Lung microvascular endothelial cell (primary cell): ENCODE measurements at places on chromosomes 4 and X.

GRCh38 chr4:175651756-175652310 is 160.2 kb downstream of the GPM6A start:
- no peak for DNase-seq

DNA sequence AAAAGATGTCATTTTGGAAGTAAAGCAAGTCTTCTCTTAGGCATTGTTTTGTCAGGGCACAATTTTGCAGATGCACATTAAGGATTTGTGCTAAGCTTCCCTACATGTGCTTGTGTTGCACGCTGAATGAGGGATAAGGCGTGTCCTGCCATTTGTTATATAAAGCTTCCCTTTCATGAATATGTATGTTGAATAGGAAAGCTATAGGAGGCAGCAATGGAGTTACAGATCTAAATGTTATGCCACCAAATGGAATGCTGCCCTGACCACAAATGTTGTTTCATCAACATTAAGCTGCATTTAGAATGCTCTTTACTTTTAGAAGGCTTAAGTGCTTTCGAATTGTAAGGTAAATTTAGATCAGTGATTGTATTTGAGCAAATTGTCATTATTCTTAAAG is 20.9 kb downstream of the SGMS2 start:
- no peak for DNase-seq

DNA sequence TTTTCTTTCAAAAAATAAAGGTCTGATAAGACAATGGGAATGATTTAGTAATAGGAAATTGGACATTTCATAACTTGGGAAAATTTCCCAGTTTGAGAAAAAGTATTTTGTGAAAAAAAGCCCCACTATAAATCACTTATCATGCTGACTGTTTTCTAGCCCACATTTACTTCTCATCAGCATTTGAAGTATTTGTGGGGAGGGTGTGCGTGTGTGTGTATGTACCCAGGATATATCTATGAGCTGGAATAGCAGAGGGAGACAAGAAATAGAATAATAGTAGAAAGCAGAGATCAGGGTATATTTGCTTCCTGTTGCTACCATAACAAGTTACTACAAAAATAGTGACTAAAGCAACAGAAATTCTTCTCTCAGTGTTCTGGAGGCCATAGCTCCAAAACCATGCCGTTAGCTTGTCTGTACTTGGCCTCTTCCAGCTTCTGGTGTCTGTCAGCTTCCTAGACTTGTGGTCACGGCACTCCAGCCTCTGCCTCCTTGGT is 139.8 kb downstream of the PTTG2 start:
- peak; percentile 86 for DNase-seq

- no peak for DNase-seq
Measured at GRCh38 chr4:2685541-2685940, 70.6 kb downstream of the TNIP2 start.

GRCh38 chr4:109368661-109369060 is 65.0 kb upstream of the SEC24B start:
- no peak for DNase-seq

DNA sequence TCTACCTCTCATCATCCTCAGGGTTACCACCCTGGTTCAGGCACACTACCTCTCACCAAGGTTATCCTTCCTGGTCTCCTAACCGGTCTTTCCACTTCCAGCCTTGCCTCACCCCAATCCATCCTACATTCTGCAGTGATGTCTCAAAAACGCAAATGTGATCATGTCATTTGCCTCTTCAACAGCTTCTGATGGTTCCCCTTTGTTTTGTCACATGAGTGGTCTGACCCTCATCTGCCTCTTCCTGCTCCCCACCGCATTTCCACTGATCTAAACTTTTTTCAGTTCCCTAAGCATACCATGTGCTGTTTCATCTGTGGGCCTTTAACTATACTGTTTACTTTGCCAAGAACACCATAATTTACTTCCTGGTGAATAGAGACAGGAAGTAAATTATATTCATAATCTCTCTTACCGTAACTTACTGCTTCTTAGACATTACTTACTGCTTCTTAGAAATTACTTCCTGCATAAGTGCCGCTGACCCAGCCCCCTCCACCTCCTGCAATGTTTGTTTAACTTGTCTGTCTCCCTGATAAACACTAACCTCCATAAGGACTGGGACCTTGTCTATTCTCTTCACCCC is 27.1 kb upstream of the NSUN7 start:
- peak; percentile 37 for DNase-seq

DNA sequence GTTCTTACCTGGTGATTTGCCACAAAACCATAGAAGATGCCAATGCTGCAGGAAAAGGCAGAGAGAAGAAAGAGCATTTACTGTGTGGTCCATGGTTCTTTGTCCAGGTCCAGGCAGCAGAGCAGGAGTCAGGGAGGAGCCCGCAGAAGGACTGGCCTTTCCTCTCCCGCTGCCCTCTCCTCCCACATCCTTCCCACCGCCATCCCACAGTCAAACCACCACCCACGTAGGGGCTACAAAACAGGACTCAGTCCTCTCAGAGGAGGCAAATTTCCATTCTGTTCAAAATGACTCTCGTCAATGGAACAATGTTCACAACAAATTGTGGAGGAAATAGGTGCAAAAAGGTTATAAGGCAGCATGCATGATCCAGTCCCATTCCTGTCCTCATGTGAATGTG is 58.6 kb downstream of the PROM1 start:
- no peak for DNase-seq

DNA sequence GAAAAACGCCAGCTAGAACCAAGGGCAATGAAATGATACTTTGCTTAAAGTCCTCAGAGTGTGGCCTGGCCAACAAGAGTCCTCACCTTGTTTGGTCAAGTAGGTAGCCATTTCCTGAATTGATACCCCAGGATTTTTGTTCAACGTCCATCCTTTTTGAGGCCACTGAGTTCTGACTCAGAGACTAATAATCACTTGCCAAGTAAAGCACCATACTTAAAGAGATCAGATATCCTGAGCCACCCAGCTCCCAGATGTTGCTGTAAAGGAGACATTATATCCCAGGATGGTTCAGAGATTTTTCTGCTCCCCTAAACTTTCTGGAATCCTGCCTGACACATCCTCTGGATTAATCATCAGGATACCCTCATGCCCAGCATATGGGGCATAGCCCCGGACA is 190.9 kb downstream of the RAP1GDS1 start:
- no peak for DNase-seq

DNA sequence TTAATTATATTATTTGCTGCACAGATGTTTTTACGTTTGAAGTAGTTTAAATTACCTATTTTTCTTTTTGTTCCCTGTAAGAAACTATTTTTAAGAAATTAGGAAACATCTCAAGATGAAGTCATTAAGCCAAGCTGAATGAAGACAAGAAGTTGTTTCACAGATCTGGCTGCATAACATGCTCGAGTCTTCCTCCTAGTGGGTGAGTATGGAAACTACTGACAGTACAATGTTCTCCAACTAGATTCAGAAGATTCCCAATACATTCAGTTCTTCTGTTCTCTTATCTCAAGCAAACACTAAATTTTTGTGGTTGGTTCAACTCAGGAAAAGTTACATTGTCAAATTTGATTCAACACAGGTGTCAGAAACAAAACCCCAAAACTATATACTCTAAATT is 256.8 kb upstream of the VCX start:
- peak; percentile 34 for DNase-seq

- no peak for DNase-seq
Measured at GRCh38 chrX:23511793-23512192, 155.5 kb upstream of the PRDX4 start.

- DNase-seq: no peak
Measured at GRCh38 chrX:10485326-10485725, 135.1 kb downstream of the MID1 start.

DNA sequence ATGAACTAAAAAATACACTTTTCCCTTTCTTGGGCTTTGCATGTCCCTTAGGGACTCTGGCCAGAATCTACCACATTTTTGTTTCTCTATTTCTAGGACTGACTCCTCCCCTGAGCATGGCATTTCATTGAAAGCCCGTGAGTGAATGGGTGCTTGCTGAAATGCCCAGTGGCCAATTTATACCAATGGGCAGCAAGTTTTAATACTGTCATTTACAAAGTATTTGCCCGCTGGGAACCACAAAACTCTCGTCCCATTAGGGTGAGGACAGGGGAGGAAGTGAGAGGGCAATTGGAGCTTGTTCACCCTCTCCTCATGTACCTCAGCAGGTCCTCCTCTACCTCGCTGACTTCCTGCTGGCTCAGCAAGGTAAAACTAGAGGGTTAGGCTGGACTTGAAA is 1.1 kb downstream of the SRPX2 start:
- DNase-seq: no peak

DNA sequence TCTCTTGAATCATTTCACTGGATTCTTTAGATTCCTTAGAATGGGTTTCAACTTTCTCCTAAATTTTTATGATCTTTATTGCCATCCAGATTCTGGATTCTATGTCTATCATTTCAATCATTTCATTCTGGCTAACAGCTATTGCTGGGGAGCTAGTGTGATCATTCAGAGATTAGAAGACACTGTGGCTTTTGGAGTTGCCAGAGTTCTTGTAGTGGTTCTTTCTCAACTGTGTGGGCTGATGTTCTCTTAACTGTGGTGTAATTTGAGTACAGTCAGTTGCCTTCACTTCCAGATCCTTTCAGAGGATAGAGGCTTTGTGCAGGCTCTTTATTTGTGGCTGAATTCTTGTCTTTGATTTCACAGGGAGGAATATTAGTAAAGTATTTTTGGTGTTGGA is 12.1 kb upstream of the CSN2 start:
- no peak for DNase-seq

GRCh38 chr4:149549911-149550310 is 265.7 kb downstream of the IQCM start:
- DNase-seq: no peak

DNA sequence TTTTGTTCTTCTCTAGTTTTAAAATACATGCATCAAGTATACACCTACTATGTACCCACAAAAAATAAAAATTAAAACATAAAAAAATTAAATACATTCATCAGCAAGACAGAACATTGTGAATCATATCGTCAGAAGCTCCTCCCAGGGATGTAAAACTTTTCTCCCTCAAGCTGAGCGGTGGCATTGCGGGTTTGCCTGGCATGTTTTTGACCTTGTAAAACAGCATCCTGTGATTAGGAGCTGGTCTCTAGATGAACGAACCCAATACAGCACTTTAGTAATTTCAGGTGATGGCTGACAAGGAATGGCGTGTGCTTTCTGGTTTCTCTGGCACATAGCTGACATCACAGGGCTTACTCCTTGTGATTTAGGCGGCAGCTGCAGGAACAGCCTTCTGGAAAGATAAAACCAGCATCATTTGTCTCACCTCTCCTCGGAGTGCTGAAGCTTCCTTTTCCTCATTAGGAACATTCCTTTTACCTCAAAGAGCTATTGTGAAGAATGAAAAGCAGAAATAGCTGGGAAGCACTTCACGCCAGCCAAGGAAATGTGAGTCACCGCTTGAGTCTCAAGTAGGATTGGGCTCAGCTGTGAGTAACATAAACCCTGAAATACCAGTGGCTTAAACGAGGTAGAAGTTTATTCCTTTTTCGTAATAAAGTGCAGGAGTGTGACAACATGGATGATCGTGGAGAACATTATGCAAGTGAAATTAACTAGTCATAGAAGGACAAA is 44.3 kb downstream of the NYX start:
- no peak for DNase-seq

DNA sequence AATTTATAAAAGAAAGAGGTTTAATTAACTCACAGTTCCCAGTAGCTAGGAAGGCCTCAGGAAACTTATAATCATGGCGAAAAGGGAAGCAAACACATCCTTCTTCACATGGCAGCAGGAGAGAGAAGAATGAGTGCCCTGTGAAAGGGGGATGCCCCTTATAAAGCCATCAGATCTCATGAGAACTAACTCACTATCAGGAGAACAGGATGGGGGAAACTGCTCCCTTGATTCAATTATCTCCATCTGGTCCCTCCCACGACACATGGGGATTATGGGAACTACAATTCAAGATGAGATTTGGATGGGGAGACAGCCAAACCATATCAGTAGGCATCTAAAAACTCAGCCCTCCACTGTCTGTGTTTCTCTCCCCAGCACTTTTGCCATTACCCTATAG is 22.4 kb downstream of the ANK2 start:
- DNase-seq: no peak

GRCh38 chrX:21802839-21803238 is 36.6 kb upstream of the MBTPS2 start:
- DNase-seq: no peak

- DNase-seq: no peak
Measured at GRCh38 chrX:90883479-90883878, 551.2 kb upstream of the PABPC5 start.

DNA sequence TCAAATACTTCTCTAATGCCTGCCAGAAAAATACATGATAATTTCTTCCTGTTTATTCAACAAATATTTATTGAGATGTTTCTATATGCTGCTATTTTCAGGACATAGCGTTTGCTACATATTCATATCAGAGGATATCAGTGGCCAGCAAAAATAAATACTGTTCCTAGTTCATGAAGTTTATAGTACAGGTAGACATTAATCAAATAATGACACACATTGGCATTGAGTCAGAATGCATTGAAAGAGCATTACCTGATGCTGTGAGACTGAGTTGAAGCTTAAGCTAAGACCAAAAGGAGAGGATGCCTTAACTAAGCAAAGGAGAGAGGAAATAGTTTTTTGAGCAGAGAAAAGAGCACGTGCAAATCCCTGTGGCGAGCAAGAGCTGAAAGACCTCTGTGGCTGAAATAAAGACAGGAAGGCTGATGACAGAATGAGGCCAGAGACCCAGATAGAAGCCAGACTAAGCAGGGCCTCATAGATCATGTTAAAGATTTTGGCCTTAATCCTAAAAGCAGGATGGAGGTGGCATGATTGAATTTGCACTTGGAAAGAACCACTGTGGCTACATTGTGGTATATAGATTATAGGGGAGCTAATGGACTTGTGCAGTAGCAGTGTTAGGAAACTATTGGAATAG is 36.2 kb downstream of the FAM241A start:
- peak; percentile 14 for DNase-seq

DNA sequence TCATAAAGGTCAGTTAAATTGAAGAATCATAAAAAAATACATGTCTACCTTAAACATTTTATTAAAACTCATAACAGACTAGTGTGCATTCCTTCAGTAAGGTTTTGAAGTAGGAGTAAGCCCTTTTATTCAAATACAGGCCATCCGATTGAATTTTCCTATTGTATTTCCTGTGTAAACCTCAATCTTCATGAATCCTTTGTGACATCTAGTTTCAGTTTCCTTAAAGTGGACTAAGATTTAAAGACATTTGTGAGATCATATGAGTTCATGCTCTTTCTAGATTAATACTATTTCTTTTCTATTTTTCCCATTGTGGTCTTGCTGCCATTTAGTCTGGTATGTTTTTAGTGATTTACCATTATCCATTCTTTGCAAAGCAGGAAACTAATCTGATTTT is 644.7 kb upstream of the BOD1L1 start:
- peak; percentile 26 for DNase-seq

GRCh38 chr4:31768756-31769155 is 1048.6 kb downstream of the PCDH7 start:
- no peak for DNase-seq

DNA sequence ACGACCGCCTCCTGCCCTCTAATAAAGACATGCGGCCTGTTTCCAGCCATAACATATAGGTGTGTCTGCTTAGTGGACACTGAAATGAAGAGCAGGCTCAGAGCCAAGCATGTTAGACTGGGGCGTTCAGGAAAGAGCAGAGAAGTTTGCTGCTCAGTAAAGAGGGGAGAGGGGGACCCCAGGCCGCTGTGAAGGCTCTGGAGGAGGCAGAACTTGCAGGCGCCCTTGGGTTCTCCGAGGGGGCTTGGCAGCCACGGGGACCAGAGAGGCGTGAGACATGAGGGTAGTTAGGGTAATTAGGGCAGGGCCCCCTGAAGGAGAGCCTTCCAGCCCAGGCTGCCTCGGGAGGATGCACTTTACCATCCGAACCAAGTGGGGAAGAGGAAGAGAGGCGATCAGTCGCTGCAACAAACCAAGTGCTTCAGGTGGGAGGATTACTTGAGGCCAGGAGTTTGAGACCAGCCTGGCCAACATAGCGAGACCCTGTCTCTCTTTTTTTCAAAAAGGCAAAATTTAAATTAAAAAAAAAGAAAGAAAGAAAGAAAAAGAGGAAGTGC is 46.6 kb upstream of the CDKN2AIP start:
- DNase-seq: no peak
